Mesenteric fat pad (tissue), 1 donor: ENCODE measurements at places on chromosomes 4 and X. TPM values are rescaled to one million over a fixed set of nuclear protein-coding genes. Genes with fewer than 3 reads are reported as not detected.

Gene NWD2
- 29.0 TPM for total RNA-seq

Gene TMSB15C
- 0.19 TPM for total RNA-seq

Gene HOPX
- total RNA-seq, result 3.2 TPM

Gene HSPA4L
- total RNA-seq, result 3.2 TPM

Gene NLGN4X
- 8.4 TPM for total RNA-seq

Gene CXCL5
- total RNA-seq, result 0.58 TPM

- DNase-seq, result no peak
These were observed 291.9 kb upstream of the VCX3A start for GRCh38 chrX:6826856-6827255.

DNA sequence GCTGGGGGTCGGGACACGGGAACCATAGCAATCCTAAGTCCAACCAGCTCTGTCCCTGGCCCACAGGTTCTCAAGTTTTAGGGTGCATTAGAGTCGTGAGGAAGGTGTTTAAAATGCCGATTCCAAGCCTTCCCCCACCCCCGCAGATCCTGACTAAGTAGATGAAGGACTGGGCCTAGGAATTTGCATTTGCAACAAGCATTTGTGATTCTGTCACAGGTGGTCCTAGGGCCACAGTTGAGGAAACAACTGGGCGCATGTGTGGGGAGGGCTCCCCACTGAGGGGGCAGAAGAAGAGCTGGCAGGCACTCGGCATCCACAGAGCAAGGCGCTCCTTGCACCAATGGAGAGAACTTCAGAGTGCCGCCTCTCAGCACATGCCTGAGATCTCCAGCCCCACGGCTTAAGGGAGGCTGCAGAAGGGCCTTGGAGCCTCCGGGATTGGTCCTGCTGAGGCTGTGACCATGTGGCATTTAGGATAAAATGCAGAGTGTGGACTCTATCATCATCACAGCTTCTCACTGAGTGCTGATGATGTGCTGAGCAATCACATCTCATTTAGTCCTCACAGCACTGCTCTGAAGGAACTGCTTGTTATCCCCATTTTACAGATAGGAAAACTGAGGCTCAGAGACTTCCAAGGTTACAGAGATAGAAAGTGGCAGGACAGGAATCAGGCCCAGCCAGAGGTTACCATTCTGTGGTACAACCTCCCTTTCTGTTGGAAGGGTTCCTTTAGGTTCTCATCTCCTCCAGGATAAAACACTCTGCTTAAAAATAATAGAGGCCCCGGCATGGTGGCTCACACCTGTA lies 16.7 kb downstream of the SEL1L3 start:
- no peak for DNase-seq

DNA sequence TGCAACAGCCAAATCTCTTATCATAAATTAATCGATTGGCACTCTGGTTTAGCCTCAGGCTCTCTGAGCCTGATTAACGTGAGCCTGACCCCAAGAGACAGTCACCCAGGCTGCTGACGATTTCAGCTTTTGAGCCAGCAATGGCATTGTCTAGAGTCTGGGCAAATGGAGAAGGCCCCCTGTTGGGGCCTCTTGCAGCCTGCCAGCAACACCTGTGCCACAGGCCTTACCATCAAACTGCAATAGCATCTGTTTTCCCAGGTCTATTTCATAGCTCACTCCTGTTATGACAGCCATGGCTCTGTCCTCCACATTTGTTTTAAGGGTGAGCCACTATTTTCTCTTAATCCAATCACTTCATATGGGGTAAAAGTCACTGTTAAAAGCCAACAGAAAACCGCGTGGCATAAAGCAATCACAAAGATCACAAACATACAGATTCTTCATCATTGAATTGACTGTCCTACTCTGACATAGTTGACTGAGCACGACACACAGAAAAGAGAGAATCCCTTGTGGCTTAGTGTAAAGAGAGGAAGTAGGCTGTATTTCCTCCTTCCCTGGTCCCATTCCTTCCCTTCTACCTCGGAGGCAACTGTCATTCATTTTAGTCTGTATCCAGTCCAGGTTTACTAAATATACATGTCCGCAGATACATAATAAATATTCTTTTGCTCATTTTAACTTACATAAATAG lies 47.8 kb downstream of the SLC9A7 start:
- DNase-seq, result no peak

- no peak for DNase-seq
These were observed 185.7 kb upstream of the ZCCHC13 start for GRCh38 chrX:74117962-74118902.

- no peak for DNase-seq
These were observed 30.1 kb upstream of the IQCM start for GRCh38 chr4:149845743-149846142.

GRCh38 chr4:136392576-136392975 lies 1139.7 kb downstream of the PCDH18 start:
- no peak for DNase-seq
